ENCODE measurements at places on chromosomes 16 and 17.

GRCh38 chr17:65155622-65156021, 18.5 kb downstream of the RGS9 start:
- DNase-seq, result no peak

GRCh38 chr16:51113236-51114125, 37.6 kb downstream of the SALL1 start:
- DNase-seq, result no peak

- no peak for DNase-seq
These were observed 709 bp upstream of the MRPL28 start for GRCh38 chr16:370979-371514.

- DNase-seq, result no peak
These were observed 89.2 kb downstream of the SPECC1 start for GRCh38 chr17:20098314-20098713.

GRCh38 chr16:88639231-88640038, 1.1 kb downstream of the IL17C start:
- DNase-seq, result peak; percentile 21

GRCh38 chr16:69924041-69924775, 26.9 kb upstream of the CLEC18A start:
- peak; percentile 52 for DNase-seq

DNA sequence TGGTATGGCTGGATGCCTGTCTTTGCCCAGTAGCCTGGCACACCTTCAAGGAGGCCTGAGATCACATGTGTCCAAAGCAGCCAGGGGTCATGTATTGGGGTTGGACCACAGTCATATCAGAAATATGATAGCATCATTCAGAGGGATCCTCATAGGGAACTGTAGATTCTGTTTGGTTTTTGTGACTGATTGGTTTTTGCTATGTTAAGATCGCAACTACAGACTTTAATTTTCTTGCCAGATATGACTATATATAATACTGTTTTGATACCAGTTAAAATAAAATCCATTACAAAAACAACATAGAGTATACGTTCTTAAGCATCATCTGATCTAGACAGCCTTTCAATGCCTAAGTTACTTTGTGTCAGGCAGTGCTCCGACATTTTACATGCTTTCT, 11.8 kb upstream of the SMPD3 start:
- no peak for DNase-seq

- no peak for DNase-seq
These were observed 2.3 kb downstream of the NDUFB10 start for GRCh38 chr16:1961651-1962067.

DNA sequence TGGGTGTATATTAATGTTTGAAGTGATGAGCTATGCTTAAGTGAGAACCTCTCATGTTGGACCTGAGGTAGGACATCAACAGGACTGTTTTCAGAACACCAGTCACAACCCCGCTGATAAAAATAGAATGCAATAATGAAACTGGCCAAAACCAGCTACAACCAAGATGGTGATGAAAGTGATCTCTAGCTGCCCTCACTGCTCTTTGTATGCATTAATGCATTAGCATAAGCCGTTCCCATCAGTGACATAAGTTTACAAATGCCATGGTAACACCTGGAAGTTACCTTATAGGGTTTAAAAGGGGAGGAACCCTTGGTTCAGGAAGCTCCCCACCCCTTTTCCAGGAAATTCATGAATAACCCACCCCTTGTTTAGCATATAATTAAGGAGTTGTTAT, 672.5 kb upstream of the EEF2KMT start:
- no peak for DNase-seq

- peak; percentile 30 for DNase-seq
These were observed 93.0 kb upstream of the GPR139 start for GRCh38 chr16:20166531-20167235.

GRCh38 chr16:85924675-85925074, 25.7 kb downstream of the IRF8 start:
- no peak for DNase-seq

GRCh38 chr16:73978407-73978784, 318.2 kb upstream of the PSMD7 start:
- no peak for DNase-seq

- no peak for DNase-seq
These were observed 34.8 kb downstream of the CPNE2 start for GRCh38 chr16:57127037-57127763.

DNA sequence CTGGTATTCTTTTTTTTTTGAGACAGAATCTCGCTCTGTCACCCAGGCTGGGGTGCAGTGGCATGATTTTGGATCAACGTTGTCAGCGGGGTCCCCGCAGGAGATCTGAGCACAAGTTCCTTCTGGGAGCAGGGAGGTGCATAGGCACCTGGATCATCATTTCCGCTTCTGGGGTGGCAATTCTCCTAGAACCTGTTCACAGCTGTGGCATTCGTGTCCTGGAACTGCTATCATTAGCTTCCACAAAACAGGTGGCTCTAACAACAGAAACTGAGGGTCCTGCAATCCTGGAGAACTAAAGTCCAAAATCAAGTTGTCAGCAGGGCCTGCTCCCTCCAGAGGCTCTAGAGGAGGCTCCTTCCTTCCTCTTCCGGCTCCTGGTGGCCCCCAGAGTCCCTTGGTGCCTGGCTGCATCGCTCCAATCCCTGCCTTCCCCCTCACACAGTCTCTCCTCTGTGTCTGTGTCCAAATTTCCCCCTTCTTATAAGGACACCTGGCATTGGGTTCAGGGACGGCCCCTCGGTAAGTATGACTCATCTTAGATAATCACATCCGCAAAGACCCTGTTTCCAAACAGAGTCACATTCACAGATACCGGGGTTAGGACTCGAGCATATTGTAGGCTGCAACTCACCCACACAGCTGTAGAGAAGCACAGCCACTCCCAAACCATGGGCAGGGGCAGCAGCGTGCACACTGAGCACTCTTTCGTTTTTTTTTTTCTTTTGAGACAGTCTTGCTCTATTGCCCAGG, 43.5 kb upstream of the KLHDC4 start:
- no peak for DNase-seq

- DNase-seq, result peak; percentile 68
These were observed 2.0 kb downstream of the CBX4 start for GRCh38 chr17:79836972-79837887.

DNA sequence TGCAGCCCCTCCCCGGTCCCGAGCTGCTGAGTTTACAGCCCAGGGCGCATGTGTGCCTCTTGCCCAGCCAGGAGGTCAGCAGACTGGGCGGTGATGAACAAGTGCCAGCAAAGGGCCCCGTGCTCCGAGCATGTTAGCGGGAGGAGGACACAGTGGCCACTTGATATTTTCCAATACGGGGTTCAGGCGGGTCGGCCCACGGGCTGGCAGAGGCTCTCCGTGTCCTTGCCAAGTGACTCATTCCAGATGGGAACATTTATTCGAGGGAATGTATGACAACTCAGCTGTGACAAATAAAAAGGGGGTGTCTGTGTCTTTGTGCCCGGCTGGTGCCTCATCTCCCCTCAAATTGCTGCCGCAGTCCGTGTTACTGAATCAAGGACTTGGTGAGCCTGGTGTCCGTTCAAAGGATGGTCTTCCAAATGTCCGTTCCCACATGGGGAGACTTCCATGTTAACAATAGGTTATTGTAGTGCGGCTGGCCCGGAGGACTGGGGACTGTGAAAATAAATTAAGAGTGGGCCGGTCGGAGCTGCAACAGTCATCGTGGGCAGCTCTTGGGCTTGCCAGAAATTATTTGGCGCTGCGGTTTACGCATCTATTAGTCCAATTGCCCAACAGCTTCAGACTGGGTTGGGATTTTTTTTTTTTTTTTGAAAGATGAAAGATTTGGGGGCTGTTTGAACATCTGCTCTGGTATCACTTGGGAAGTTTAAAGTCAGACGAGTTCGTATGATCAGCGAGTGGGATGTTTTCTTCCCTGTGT, 174.0 kb upstream of the CIBAR2 start:
- peak; percentile 88 for DNase-seq

GRCh38 chr17:67032382-67032781, 12.0 kb upstream of the CACNG1 start:
- no peak for DNase-seq

GRCh38 chr17:58306131-58306951, 22.3 kb downstream of the TSPOAP1 start:
- DNase-seq, result no peak

- DNase-seq, result no peak
These were observed 22.2 kb upstream of the DHRS7B start for GRCh38 chr17:21104608-21105007.

- no peak for DNase-seq
These were observed 17.4 kb downstream of the IRF8 start for GRCh38 chr16:85916141-85916890.

GRCh38 chr17:45225964-45226530, 4.4 kb downstream of the FMNL1 start:
- DNase-seq, result no peak

DNA sequence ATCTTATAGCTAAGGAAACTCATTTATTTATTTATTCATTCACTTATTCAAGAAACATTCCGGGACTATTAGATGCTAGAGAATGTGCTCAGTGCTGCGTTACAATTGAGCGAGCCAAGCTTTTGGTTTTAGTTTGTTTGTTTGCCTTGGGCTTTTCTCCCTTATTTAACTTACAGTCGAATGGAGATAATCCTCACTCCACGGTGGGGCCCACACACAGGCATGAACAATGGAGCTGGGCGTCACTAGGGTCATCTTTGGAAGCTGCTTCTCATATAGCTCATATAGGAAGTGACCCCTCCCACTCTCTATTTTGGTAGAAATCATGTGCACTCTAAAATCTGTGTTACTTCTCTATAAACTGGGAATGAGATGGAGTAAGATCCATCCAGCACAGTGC, 210.0 kb downstream of the TMEM114 start:
- no peak for DNase-seq

- DNase-seq, result no peak
These were observed 80.3 kb upstream of the PSMD7 start for GRCh38 chr16:74216319-74216718.

- no peak for DNase-seq
These were observed 240 bp downstream of the WBP2 start for GRCh38 chr17:75854881-75855309.

GRCh38 chr17:73910821-73911515, 266.7 kb upstream of the SDK2 start:
- no peak for DNase-seq

- DNase-seq, result no peak
These were observed 240.3 kb downstream of the MAF start for GRCh38 chr16:79360267-79360666.

GRCh38 chr17:1420163-1420562, 20.1 kb upstream of the YWHAE start:
- DNase-seq, result no peak

- DNase-seq, result no peak
These were observed 4.8 kb downstream of the SPNS2 start for GRCh38 chr17:4503283-4504025.

DNA sequence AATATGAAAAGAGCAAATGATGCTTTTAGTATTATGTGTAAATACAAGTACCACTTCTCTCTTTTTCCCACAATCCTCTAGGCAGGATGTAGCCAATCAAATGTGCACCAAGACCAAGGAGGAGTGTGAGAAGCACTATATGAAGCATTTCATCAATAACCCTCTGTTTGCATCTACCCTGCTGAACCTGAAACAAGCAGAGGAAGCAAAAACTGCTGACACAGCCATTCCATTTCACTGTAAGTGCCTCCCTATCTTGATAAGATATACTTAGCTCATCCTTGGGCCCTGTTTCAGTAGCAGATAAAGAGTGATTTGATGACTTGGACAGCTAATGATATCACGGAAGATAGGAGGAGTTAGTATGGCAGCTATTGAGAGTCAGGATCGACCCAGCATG, 33.7 kb downstream of the TADA2A start:
- DNase-seq, result no peak

GRCh38 chr16:74942566-74942965, 42.4 kb downstream of the WDR59 start:
- no peak for DNase-seq

- no peak for DNase-seq
These were observed 8.3 kb downstream of the PIK3R6 start for GRCh38 chr17:8859027-8859803.

GRCh38 chr17:38418062-38418692, 10.1 kb upstream of the ARHGAP23 start:
- DNase-seq, result no peak

GRCh38 chr17:43740541-43740940, 18.1 kb downstream of the SOST start:
- no peak for DNase-seq

- DNase-seq, result peak; percentile 54
These were observed 90.3 kb upstream of the CHMP6 start for GRCh38 chr17:80901319-80901718.

GRCh38 chr17:15266325-15267125, 1.4 kb upstream of the PMP22 start:
- DNase-seq, result no peak

GRCh38 chr17:40330850-40331470, 22.0 kb downstream of the RARA start:
- DNase-seq, result no peak

GRCh38 chr16:87391324-87391949, 699 bp upstream of the MAP1LC3B start:
- no peak for DNase-seq

DNA sequence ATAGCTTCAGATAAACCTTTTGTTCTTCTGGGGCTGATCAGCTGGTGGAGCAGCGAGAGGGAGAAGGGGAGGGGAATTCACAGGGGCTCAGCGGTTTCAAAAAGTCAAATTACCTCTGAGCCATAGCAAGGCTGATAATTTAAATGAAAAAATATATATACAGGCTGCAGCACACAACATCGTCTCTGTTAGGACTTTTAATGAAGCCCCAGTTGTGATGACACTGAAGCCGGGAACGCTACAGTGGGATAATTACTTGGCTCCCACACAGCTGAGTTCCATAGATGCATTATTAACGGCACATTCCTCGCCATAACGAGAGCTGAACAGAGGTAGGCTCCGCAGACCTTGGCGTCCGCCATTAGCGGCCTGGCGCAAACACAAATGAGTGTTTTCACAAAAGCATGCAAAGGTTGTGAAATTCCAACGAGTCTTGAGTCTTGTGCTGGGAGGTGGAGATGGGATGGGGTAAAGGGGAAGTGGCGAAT, 216.0 kb downstream of the C16orf78 start:
- DNase-seq, result peak; percentile 39

GRCh38 chr16:64375391-64375980, 746.4 kb downstream of the CDH11 start:
- DNase-seq, result no peak

- DNase-seq, result peak; percentile 35
These were observed at the start of the genes ABI3 and GNGT2 for GRCh38 chr17:49210158-49211029. ABI3 (plus strand) TSS chr17:49210707; CDS start chr17:49210725, 18 bp downstream. GNGT2 (minus strand) TSS chr17:49210574; CDS start chr17:49207422, 3,152 bp downstream.

- no peak for DNase-seq
These were observed 35.9 kb downstream of the TMEM132E start for GRCh38 chr17:34615326-34615725.

GRCh38 chr17:3834811-3835210, 11.2 kb downstream of the NCBP3 start:
- no peak for DNase-seq

DNA sequence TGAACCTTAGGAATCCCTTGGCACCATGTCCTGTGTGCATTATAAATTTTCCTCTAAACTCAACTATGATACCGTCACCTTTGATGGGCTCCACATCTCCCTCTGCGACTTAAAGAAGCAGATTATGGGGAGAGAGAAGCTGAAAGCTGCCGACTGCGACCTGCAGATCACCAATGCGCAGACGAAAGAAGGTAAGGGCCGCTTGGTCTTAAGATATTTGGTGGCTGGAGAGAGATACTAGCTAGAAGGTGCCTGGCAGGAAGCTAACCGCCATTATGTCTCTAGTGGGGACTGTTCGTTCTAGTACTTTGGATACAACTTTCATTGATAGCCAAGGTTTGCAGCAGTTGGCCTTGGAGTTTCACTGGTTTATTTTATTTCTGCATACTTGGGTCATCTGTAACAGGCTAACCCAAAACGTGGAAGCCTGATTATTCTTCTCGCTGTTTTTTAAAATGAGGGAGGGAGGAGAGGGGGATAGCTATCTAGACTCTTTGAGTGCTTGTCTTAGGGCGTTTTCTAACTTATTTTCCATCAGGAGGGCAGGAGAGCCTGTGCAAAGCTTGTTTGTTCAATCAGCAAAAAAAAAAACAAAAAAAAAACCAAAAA, 1.3 kb downstream of the RBBP6 start:
- peak; percentile 41 for DNase-seq
